ENCODE measurements at places on chromosomes 11 and 22. TPM values are rescaled to one million over a fixed set of nuclear protein-coding genes. Genes with fewer than 3 reads are reported as not detected.
A peak's percentile ranks its signal among the peaks of the same experiment; 100 is the strongest.

- peak; percentile 62 for DNase-seq
Observed at GRCh38 chr22:31082606-31083376, 1.7 kb downstream of the SMTN start.

DNA sequence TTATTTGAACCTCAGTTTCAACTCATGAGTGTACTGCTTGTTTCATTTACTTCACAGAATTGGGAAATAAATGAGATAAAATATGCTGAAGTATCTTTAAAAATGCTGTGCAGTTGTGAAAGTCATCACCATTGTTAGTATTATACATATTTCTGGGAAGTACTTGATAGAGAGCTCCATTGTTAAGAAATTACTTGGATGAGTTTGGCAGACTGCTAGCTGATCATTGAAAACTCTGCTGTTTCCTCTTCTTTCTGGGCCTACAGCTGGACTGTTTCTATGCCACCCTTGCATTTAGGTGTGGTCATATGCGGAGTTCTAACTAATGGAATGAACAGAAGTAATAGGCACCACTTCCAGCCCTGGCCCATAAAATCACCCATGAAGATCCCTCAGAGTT is 10.0 kb downstream of the SIK2 start:
- DNase-seq = no peak

DNA sequence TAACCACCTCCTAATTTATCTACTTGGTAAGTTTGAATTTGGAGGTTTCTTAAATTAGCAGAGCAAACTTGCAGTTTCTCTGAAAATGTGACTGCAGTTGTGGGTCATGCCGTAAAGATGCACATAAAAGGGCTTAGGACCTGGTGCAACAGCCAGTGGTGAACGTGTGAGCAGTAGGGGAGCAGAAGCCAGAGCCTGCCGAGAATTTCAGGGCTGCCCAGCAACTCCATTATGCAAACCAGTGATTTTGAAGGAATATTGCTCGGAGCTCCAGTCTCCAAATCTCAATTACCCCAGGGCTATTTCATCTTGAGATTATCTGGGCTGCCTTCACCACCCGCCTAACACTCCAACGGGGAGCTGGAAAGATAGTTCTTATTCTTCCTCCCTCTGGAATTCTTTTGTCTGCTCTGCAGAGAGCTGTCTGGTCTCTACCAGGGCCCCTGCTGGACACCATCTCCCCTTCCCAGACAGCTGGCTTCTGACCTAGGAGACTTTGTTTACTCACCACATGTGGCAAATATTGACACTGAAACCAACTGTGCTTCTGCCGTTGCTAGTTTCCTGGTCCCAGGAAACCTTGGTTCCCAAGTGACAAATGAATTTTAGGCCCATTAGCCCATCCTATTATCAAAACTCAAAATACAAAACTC is 93.9 kb downstream of the DSCAML1 start:
- no peak for DNase-seq

DNA sequence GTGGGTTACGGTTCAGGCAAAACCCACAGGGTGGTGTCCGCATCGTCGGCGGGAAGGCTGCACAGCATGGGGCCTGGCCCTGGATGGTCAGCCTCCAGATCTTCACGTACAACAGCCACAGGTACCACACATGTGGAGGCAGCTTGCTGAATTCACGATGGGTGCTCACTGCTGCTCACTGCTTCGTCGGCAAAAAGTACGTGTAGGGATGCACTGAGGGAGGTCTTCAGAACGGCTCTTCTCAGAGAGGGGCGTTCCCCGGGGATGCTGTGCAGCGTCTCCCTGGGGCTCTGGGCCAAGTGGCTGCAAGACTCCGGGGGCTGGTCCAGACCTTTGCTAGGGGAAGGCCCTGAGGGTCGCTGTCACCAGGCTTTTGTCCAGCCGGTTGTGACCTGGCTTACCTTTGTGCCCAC is 1.3 kb downstream of the ACR start:
- DNase-seq = no peak

CRYBA4 gene
- polyA plus RNA-seq = not detected

INPP5J gene
- 0.37 TPM for polyA plus RNA-seq

- DNase-seq = no peak
Observed at GRCh38 chr11:65131417-65131776, 2.9 kb downstream of the SYVN1 start.

- DNase-seq = peak; percentile 71
Observed at GRCh38 chr11:45444796-45445195, 158.7 kb upstream of the SYT13 start.

GRCh38 chr22:35572556-35572955 is 31.9 kb downstream of the RASD2 start:
- no peak for DNase-seq

PAMR1 gene
- polyA plus RNA-seq = 4.2 TPM

DNA sequence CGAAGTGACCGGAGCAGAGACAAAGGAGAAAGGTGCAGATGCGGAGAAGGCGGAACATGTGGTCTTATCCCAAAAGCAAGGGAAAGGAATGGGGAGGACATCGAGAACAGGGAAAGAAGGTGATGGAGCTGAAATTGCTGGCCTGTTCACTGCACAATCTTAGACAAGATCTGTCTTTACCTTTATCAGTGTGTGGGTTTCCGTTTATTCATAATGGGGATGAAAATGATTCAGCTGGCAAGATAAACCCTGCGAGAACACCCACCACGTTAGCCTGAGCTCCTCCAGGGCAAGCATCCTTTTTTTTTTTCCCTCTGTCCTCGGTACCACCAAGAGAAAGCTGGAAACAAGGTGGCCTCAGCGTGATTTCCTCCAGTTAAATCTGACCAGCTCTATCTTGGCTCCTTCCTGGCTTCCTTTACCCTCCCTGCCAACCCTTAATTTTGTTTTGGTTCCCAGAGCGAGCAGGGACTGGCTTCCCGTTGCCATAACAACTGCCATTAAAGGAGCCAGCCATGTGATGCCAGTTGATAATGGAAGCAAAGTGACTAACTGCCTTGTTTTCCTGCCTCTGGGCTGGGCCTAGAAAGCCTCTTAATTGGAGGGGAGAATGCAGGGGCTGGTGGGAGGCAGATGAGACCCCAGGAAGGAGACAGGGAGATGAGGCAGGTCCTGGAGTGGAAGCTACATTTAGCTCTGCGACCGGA is 4.2 kb downstream of the SGSM1 start:
- DNase-seq = no peak

MUC6 gene
- not detected for polyA plus RNA-seq

DNA sequence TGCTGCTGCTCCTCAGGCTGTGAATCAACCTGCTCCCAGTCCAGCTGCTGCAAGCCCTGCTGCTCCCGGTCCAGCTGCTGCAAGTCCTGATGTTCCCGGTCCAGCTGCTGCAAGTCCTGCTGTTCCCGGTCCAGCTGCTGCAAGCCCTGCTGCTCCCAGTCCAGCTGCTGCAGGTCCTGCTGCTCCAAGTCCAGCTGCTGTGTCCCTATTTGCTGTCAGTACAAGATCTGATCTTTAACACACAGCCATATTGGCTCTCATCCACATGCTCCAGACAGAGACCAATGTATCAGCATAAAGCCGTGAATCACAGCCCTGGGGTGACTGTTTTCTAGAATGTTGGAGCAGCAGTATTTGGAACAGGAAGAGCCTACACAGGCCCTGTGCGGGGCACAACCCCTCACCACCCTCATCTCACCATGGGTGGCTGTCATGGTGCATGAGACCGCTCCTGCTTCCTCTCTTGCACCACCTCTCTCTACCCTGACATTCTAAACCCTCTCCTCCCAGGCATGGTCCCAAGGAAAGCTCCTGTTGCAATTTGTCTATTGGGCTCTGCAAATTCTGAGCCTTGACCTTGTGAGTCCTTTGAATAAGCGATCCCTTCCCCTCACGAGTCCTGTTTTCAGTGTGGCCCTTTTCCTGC is 3.5 kb downstream of the KRTAP5-10 start:
- no peak for DNase-seq

GRCh38 chr11:130421697-130422096 is 6.7 kb downstream of the ADAMTS8 start:
- DNase-seq = no peak

Measured in mammary epithelial cell (primary cell).